Stimulated activated naive CD4-positive, alpha-beta T cell treated with Interleukin-2 at 50 U/mL for 16 hours (primary cell): ENCODE measurements at places on chromosomes 3 and 15.

GRCh38 chr15:88738796-88739195 lies 64.4 kb upstream of the ACAN start:
- DNase-seq, result no peak

- DNase-seq, result no peak
Measured at GRCh38 chr15:60651734-60652141, 172.8 kb upstream of the ICE2 start.

DNA sequence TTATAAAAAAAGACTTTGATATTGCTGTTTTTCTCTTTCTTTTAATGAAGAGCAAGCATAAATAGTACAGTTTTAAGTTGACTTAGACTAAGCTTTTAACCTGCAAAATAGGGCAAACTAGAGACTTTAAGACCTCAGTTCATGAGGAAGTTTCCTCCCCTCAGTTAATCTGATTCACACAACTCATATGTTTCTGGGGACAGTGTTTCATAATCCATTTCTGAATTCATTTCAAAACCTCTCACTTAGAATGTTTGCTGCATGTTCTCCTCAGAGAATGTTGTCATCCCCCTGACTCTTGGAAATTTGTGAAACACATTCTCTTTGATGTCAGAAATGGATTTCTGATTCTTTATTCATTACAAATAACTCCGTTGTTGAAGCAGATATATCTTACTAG lies 79.3 kb upstream of the SKOR1 start:
- no peak for DNase-seq

DNA sequence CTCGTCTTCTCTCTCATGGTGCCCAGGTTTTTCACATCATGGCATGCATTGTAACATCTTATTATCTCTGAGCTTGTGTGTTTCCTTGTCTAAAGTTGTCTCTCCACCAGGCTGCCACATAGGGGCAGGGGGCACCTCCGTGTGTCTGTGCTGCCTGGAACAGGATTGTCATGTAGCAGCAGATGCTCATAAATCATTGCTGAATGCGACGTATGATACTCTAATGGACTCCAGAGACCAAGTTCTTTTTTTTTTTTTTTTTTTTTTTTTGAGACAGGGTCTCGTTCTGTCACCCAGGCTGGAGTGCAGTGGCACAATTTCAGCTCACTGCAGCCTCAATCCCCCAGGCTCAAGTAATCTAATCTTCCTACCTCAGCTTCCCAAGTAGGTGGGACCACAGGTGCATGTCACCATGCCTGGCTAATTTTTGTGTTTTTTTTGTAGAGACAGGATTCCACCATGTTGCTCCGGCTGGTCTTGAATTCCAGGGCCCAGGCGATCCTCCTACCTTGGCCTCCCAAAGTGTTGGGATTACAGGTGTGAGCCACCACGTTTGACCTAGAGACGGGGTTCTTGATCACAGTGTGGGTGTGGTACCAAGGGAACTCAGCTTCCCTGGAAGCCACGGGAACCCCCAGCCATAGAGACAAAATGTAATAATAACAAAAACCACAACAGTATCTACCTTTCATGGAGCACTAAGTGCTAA lies 4.7 kb upstream of the DNASE1L3 start:
- DNase-seq, result no peak
